Breast epithelium (tissue), 4 donors: ENCODE measurements at places on chromosomes 13 and 19.

- no peak for DNase-seq
Measured at GRCh38 chr19:5983367-5983955, 5.5 kb upstream of the RANBP3 start.

DNA sequence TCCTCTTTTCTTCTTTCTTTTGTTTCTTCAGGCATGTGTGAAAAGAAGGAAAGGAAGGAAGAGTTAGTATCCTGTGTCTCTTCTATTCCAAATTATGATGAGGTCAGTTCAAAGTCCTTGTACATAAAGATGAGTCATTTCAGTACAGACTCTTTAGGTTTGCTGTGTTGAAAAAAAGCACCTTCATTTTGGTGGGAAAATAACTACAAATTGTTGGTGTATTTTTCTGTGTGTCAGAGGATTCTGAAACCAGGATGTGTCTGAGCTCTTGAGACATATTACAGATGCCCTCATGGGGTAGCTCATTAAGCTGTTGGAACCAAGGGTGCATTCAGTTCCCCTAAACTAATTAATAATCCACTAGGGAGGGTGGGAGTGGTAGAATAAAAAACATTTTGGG, 5.8 kb upstream of the HSPH1 start:
- DNase-seq: no peak

DNA sequence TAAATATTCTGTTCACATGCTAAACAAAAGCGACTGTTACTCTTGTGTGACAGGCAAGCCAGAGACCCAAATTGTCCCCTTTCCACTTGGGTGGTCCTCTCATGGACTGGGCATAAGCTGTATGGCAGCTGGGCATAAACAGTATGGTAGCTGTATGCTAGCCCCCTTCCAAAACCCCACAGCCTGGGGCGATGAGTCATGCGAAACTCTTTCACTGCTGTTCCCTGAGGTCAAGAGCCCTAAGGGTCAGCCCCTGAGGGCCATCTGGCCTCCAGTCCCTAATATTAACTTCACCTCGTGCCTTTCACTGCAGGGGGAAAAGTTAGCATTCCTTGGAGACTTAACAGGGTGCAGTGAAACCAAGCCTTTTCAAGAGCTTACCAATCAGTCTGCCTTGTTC, 45.6 kb upstream of the ZNF562 start:
- no peak for DNase-seq

- no peak for DNase-seq
Measured at GRCh38 chr19:56150358-56150757, 9.3 kb downstream of the ZNF444 start.

GRCh38 chr13:37427843-37428494, 170.6 kb downstream of the POSTN start:
- DNase-seq: no peak

DNA sequence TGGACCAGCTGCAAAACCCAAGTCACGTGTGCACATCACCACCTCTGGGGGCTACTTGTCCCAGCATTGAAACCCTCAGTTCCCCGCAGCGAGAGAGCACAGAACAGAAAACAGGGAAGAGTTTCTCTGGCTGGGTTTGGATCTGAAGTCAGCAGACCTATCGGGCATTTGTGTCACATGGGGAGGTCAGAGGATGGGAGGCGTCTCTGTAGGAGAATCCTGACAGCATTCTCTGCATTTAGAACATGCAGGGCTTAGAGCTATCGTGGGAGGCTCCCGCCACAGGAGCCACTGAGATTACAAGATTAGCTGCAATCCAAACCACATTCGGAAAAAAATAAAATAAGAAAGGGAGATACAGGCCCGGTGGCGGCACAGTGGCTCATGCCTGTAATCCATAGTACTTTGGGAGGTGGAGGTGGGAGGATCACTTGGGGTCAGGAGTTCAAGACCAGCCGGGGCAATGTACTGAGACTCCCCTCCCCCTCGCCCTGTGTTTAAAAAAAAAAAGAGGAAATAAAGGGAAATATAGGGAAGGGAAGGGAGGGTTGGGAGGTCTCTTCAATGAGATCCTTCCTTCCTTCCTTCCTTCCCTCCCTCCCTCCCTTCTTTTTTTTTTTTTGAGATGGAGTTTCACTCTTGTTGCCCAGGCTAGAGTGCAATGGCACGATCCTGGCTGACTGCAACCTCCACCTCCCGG, 2.9 kb upstream of the TLE6 start:
- DNase-seq: no peak

DNA sequence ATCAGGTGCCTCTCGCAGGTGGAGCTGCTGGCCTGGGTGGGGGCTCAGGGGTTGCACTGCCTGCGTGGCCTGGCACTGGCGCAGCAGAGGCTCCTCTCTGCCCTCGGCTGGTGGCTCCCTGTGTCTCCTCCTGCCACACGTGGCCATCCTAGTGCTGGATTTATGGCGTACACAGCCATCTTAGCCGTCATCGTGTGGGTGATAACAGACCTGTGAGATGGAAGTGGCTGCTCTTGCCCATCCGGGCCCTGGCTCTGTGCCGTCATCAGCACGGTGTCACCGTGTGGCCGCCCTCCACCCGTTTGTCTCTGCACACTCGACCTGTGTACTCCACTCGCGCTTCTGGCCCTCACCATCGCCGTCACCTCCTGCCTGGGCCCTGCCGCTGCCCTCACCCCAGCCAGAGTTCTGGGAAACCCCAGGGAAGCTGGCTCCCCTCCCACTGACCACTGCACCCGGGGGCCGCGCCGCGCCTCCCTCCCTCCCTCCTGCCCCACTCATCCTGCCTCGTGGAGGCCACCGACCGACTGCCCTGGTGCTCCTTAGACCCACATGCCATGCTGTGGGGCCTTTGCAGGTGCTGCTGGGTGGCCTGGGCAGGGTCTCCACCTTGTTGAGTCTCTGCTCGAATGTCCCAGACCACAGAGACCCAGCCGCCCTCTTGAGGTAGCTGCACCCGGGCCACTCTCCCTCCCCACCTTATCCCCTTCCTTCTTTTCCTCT, 29.5 kb downstream of the TMEM255B start:
- no peak for DNase-seq

- DNase-seq: no peak
Measured at GRCh38 chr19:55538132-55538531, 1.2 kb upstream of the SBK2 start.

DNA sequence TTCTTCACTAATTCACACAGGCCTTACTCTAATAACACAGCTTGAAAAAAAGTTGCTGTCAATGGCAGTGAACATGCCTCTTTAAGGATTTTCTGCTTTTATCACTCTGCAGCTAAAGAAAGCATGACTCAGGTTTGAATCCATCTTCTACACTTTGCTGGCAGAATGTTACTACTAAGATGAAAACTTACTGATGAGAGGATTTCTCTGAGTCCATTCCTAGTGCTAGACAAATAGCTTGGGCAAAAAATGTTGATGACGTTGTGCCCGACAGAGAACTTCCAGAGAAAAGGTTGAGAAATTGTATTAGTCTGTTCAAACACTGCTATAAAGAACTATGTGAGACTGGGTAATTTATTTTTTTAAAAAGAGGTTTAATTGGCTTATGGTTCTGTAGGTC, 572.0 kb downstream of the IRS2 start:
- no peak for DNase-seq

DNA sequence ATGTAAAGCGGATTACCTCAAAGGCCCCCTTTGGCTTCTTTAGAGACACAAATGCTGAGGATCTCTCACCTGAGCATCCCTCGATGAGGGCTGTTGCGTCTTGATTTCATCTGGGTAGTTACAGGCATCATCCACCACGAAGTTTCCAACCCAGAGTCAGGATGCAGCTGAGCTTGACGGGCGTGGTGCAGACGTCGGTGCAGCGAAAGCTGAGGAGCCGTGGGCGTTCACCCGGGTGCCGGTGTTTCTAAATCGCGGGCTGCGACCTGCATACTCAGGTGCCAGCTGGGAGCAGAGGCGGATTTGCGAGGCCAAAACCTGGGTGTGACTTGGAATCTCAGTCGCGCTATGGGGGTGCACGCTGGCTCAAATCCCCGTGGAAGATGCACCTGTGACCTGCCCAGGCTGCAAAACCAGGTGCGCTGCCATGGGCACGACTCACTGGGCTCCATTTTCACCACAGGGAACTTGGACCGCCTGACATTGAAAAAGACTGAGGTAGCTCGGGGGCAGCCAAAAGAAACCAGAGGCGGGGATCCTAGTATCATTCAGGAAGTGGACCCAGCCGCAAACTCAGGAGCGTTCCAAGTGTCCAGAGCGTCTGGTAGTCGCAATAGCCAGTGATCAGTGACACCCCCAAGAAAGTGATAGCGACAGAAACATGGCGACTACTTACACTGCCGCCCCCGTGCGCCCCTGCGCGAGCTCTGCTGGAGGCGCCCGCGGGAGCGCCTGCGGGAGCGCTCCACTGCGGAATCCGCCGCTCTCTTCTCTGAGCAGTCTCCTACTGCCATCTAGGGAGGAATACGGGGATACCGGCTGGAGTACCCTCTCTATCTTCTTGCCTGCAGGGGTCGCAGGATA, 36.4 kb upstream of the IGFL4 start:
- DNase-seq: no peak

GRCh38 chr19:51365211-51365964, 800 bp downstream of the ETFB start:
- no peak for DNase-seq

DNA sequence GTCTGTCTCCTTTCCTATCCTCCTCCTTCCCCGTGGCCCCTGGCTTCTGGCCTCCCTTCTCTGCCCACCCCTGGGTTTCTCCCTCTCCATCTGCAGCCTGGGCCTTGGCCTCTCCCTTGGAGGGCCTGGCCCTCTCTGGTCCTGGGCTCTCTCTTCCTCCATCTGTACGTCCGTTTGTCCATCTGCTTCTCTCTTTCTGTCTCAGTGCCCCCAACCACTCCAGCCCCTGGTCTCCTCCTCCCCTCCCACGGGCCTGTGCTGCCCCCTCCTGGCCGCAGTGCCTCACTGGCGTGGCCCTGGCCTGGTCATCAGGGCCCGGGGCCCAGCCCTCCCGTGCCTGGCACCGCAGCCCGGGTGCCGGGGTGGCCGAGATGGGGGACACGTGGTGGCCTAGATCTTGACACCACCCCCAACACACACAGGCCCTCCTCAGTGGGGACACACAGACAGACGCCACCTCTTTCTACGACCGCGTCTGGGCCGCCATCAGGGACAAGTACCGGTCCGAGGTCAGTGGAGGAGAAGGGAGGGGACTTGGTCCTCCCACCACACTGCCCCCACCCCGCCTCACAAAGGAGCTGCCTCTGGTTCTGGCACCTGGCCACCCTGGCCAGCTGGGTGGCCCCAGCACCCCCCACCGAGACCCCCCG, 11.3 kb downstream of the PRKCSH start:
- no peak for DNase-seq

DNA sequence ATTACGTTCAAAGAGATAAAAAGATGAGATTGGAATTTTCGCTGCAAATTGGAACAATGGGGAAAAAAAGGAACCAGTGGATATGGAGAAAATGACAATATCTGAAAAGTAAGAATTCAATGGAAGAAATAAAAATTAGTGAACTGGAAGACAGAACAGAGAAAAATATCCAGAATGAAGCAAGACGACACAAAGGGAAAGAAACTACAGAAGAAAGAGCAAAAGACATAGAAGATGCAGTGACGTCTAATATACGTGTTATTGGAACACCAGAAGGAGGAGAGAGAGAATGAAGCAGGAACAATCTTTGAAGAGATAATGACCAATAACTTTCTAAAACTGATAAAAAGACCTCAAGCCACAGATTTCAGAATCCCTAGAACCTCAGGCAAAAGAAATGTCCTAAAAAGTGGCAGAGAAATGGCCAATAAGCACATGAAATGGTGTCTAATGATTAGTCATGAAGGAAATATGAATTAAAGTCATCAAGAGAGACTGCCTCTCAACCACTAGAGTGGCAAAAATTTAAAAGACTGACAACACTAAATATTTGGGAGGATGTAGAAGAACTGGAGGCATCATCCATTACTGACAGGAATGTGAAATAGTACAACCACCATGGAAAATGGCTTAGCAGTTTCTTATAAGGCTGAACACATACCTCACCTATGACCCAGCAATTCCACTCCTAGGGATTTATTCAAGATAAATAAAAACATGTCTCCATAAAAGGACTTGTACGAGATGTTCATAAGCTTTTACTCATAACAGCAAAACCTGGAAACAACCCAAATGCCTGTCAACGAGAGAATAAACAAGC, 56.5 kb downstream of the GADD45B start:
- DNase-seq: no peak

GRCh38 chr19:35937345-35938281, 1.4 kb downstream of the LRFN3 start:
- DNase-seq: no peak

DNA sequence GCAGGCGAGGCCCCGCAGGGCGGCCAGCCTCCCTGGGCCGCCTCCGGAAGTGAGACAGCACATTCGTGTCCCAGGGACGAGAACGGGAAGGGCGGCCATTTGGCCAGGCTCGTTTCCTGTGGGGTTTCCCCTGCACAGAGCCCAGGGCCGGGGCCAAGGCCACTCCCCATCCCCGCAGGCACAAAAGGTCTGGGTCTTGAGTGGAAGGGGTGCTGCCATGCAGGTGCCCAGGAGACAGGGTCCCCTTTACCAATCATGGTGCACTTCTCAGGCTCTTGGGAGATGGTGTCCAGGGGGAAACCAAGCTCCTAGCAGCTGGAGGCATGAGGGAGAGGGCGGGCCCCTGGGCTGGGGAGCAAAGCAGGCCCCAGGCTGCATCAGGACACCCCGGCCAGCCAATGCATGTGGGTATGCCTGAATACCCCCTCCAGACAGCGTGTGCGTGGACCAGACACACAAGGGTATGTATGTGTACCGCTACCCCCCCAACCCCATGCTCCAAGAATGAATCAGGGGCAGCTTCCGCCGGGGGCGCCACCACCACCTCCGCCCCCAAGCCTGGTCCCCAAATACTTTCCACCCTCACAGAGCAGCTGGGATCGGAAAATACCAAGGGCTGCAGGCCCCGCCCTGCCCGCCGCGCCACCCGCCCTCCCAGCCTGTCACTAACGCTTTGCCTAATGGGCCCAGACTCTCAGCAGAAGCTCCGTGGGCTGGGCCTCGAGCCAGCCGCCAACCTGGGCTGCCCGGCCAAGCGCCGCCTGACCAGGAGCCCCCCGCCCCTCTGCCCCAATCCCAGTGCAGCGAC, 37.6 kb upstream of the NANOS3 start:
- DNase-seq: peak; percentile 89

- no peak for DNase-seq
Measured at GRCh38 chr19:28497137-28497536, 715.8 kb downstream of the UQCRFS1 start.

GRCh38 chr19:18469069-18469846, 31.3 kb upstream of the ISYNA1 start:
- no peak for DNase-seq

DNA sequence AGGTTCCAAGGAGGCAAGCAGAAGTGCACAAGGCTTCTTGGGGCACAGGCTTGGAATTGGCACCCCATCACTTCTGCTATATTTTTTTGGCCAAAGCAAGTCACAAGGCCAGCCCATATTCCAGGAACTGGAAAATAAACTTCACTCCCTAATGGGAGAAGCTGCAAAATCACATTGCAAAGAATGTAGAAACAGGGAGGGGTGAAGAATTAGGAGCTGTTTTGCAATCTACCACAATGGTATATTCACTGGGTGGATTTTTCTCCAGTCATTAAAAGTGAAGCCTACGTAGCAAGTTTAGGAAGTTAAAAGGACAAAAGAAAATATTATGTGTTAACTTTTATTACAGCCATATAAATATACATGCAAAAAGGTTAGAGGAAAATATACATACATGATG, 464.8 kb downstream of the COG6 start:
- DNase-seq: no peak
